ENCODE measurements at places on chromosomes 12 and 14.
A peak's percentile ranks its signal among the peaks of the same experiment; 100 is the strongest.

DNA sequence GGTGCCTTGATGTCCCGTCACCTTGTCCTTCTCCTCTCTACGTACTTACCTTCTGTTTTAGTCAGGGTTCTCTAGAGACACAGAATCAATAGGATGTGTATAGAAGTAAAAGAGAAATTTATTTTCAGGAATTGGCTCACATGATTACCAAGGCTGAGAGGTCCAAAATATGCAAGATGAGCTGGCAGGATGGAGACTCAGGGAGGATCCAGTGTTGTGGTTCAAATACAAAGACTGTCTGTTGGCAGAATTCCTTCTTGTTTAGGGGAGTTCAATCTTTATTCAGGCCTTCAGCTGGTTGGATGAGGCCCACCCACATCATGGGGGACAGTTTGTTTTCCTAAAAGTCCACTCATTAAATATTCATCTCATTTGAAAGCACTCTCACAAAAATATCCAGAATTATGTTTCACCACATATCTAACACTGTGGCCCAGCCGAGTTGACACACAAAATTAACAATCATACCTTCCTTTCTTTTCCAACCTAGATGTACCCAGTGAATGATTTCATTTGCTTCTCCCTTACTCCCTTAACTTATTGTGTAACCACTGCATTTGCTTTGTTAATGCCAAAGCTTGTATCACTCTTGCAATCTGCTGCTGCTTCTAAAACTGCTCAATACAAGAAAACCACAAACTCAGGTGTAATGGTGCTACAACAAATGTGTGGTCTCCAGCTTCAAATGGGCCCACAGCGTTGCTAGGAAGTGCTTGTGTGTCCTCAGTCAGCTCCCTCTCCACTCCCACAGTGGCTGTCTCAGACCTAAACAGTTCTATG lies 195.4 kb upstream of the ARHGAP5 start:
- peak; percentile 71 for DNase-seq

- DNase-seq, result no peak
Measured at GRCh38 chr12:78753058-78753457, 111.5 kb upstream of the SYT1 start.

- no peak for DNase-seq
Measured at GRCh38 chr12:56120158-56120846, 2.2 kb downstream of the ZC3H10 start.

DNA sequence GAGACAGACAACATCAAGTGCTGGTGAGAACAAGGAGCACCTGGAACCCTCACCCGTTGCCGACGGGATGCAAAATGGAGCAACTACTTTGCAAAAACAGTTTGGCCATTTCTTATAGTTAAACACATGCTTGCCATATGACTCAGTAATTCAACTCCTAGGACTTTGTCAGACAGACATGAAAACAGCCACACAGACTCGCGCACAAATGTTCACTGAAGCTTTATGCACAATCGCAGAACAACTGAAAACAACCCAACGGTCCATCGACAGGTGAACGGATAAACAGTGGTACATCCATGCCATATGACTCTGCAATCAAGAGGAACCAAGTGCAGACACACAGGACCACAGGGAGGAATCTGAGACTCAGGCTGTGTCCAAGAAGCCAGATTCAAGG lies 30.8 kb downstream of the NCOR2 start:
- peak; percentile 58 for DNase-seq

DNA sequence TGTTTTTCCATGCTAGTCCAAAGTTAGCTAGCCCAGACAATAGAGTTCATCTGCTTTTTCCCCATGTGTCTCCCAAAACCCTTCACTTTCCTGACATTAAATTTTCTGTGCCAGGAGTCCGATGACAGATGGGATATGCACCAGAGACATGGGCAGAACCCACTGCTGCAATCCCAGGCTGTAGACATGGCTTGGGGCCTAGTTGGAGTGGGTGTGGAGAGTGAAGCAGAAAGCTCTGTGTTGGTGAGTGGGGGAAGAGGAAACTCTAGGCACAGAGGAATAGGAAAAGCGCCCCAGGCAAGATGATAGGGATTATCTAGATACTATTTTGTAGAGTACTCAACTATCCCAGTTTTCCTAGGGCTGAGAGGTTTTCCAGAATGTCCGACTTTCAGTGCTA lies 4.8 kb upstream of the KRT74 start:
- no peak for DNase-seq

DNA sequence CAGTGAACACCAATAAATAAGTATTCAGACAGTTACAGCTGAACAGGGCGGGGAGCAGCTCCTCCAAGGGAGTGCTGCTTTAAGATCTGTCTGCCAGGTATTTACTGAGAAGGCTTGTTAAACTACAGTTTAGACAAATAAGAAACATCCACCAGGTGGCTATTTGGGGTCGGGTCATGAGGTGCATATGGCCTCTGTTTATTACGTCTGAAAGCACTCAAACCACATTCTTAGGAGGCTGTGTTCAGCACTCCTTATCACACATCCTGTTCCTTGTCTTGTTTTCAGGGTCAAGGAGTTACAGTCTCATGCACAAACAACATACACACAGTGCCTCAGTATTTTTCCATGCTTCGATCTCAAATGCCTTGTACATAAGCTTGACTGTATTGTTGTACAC lies 78.8 kb downstream of the KCNMB4 start:
- peak; percentile 25 for DNase-seq

- DNase-seq, result no peak
Measured at GRCh38 chr12:23884909-23885308, 64.6 kb downstream of the SOX5 start.

GRCh38 chr14:29815016-29815674 lies 112.5 kb downstream of the PRKD1 start:
- no peak for DNase-seq
